ENCODE measurements at places on chromosomes 5 and 9.

DNA sequence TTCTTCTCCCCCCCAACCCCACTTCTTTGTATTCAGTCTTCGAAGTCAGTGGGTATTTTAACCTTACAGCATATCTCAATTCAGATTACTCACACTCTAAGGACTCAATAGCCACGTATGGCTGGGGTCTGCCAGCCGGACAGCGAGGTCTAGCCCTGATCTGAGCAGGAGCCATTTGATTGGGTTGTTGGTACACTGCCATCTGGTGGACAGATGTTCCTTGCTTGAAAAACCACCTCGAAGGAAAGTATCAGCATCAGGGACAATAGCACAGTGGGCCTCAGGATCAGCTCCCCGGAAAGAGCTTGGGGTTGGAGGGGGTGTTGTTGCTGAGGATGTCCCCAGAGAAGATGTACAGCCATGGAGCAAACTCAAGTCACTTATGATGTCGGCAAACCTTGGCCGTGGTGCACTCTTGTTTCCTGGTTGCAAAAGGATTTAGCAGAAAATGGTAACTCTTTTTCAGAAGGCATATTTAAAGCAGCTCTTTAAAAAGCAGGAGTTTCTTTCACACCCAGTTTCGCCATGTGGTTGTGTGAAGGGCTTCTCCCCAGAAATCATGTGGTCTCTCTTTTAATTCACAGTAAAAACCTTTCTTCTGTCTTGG, 31.7 kb upstream of the KCNMB1 start:
- DNase-seq: peak; percentile 61

GRCh38 chr9:126056312-126057021, 270.2 kb upstream of the MVB12B start:
- no peak for DNase-seq

- DNase-seq: no peak
Observed at GRCh38 chr9:1421436-1421835, 371.3 kb downstream of the DMRT2 start.

GRCh38 chr5:149887622-149888183, 56.9 kb downstream of the PDE6A start:
- no peak for DNase-seq

GRCh38 chr5:56356121-56356835, 123.1 kb upstream of the ANKRD55 start:
- DNase-seq: no peak

DNA sequence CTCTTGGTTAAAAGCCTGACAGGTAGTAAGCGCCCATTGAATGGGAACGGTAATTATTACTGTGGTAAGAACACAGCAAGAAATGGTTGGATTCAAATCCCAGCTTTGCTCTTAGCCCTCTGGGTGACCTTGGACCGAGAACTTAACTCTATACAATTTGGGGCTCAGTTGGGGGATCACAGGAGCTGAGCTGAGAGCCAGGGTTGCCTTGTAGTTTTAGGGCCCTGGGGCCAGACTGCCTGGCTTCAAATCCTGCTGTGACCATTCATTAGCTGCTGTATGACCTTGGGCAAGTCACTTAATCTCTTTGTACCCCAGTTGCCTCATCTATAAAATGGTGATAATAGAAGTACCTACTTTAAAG, 87.4 kb upstream of the SH3PXD2B start:
- no peak for DNase-seq
